Karpas-422 (cell line): ENCODE measurements at places on chromosomes 2 and 18.

- DNase-seq = peak; percentile 44
Observed at GRCh38 chr2:39377226-39377939, 59.7 kb downstream of the MAP4K3 start.

GRCh38 chr2:37080266-37080665 lies 3.9 kb downstream of the HEATR5B start:
- DNase-seq = no peak

DNA sequence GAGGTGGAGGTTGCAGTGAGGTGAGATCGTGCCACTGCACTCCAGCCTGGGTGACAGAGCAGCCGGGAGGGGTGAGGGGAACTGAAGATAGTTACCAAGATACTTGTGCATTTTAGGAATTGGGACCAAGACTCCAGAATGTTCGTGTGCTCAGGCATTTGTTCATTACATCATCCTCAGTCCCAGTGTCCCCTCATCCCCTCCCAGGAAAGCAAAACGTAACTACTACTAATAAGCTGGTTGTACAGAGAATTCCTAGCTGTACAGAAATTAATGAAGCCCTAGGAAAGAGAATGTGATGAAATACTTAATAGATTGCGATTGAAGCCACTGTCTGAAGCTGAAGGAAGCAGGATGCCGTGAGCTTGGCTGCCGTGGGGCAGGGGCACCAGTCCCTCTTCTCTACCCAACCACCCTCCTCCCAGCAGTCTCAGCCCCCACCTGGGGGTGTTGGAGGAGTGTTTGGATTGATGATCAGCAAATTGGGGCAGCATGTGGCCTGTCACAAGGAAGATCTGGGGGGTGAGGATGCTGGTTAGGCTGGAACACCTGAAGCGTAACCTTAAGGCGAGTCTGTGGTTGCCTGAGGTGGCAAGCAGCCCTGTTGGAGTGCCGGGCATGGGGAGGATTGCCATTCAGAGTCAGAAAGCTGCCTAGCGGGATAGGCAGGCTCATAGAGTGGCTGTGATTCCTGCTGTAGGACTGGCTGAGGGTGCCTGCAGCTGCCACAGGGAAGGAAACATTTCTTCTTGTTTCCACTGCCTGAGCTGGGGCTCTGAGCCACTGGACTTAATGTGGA lies 140.9 kb downstream of the SH3RF3 start:
- no peak for DNase-seq

DNA sequence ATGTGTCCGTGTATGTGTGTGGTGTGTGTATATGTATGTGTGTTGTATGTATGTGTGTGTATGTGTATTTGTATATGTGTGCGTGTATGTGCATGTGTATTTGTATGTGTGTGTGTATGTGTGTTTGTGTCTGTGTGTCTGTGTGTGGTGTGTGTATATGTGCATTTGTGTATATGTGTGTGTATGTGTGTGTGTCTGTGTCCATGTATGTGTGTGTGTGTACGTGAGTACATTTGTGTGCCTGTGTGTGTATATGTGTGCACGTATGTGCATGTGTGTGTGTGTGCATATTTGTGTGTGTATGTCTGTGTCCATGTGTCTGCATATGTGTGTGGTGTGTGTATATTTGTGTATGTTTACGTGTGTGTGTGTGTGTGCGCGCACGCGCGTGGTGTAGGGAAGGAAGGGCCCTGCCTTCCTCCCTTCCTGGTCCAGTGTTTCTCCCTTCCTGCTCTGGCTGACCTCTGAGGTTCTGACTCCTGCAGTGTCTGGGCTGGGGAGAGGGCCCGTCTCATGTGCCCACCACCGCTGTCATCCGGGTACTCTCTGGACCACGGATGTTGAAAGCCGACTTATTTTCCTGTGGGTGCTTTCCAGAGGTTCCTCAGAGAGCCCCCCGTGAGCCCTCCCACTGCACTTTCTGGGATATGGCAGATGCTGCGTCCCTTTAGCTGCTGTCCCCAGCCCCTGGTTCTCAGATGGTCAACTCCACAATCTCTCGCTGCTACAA lies 209.5 kb downstream of the DYSF start:
- DNase-seq = no peak

GRCh38 chr2:24022975-24023575 lies 13.2 kb downstream of the MFSD2B start:
- no peak for DNase-seq

DNA sequence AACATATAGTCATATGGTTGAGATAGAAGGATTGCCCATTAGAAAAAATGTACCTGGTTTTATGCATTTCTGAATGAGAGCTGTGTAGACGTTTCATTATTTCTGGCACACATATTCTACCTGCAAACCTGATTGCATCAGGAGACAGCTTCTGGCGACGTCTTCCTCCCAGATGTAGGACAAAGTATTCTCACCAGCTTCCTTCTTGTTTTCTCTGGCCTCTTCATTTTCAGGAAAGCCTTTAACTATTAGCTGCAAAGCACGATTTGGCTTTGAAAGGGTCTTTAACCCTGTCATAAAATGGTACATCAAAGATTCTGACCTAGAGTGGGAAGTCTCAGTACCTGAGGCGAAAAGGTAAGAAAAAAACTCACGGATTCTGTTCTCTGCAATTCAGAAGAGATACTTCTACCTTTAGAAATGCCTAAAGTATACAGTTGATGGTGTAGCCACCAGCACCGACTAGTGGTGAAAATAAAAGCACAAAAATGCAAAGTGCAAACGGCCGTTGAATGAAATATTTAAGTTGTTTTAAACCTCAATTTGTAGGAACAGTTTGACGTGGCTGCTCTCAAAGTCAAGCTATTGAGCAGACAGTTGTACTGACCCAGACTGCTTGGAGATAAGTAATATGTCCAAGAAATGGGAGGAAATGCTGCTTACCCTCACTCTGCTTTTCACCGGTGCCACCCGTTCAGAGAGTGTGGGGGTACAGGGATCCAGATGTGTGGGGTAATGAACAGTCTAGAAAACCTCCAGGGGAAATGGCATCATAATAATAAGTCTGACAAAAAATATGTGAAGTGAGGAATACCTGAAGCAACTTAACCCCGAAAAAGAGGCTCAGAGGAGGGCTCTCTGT lies 20.2 kb downstream of the IL18RAP start:
- peak; percentile 65 for DNase-seq

- no peak for DNase-seq
Observed at GRCh38 chr2:181698223-181698622, 17.9 kb upstream of the NEUROD1 start.

DNA sequence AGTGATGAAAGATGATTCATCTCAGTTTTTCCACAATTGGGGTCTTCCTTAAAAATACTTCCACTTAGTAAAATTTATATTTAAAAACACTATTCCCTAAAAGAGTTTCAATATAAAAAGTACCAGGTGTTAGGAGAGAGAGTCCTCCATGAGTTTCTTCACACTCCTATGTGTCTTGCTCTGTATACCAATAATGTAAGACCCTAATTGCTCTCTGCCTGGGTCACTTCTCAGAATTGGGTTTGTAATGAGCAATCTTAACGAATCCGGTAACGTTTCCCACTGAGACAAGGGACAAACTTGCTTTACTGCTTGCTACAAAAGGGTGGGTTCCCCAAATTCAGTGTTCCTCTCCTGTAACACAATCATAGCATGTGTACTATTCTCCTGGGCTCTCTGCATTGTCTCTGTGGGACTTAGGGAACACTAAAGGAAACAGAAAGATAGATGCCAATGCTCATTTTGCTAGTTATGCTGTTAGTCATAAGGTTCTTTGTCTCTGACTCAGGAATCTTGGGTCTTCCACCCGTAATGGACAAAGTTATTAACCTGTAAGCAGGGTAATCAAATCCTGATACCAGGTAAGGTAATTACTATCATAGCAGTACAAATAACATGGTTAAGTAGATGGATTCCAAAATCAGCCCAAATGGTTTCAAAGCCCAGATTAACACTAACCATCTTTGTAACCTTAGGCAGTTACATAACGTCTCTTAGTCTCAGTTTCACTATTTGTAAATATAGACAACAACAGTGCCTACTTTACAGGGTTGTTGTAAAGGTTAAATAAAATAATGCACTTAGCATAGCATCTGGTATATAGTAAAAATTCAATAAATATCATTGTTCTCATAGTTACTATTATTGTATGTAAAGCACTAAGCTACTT lies 46.3 kb downstream of the ITSN2 start:
- DNase-seq = no peak

DNA sequence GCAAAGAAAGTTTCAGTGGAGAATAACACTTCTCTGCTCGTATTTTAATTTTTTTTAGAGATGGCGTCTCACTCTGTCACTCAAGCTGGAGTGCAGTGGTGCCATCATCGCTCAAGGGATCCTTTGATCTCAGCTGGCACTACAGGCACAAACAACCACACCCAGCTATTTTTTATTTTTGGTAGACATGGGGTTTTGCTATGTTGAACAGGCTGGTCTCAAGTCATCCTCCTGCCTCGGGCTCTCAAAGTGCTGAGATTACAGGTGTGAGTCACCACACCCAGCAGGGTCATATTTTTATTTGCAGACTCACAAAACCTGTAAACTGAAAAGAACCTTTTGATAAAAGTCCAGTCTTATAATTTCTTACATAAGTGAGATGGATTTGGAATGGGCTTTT lies 2.6 kb downstream of the TRAK2 start:
- no peak for DNase-seq

DNA sequence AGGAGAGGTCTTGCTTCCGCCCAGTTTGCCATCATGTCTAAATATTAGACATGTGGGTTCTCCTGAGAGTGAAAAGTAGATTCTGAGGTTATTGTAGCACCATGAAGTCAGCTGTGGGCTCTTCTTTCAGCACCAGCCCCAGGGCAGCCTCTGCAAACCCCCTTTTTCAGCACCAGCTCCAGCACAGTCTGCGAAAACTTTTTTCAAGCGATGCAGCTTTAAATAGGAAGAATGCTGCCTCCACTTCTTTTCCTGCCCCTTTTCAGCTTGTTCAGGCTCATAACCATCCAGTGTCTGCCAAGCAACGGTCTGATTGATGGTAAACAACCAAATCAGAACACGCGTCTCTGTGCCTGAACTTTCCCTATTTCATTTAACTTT lies at the start of gene COL5A2:
COL5A2 (minus strand) TSS at position 192 of the 381 bp plus-strand sequence; CDS start at position 35, 157 bp downstream.
- DNase-seq = no peak

DNA sequence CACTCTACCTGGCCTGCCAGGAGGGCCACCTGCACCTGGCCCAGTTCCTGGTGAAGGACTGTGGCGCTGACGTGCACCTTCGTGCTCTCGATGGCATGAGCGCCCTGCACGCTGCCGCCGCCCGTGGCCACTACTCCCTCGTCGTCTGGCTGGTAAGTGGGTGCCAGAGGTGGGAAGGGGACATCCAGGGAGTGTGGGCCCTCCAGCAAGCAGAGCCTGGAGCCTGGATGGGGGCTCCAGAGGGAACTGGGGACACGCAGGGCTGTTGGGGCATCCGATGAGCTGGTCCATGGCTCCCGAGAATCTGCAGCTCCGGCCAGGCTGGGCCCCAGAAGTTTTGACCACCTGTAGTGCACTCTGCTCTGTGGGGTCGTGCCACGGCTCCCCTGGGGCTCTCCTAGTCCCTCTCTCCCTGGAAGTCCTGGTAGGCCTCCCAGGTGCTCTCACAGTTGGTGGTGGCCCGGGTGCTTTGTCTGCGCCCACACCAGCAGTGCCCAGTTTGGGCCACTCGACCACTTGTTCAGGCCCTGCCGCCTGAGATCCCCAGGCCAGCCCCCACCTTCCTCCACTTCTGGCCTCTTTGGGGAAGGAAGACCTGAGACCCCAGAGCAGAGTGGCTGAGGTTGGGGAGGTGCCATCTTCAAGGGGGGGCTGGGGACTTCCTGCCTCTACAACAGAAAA lies 4.7 kb downstream of the ESPNL start:
- no peak for DNase-seq

DNA sequence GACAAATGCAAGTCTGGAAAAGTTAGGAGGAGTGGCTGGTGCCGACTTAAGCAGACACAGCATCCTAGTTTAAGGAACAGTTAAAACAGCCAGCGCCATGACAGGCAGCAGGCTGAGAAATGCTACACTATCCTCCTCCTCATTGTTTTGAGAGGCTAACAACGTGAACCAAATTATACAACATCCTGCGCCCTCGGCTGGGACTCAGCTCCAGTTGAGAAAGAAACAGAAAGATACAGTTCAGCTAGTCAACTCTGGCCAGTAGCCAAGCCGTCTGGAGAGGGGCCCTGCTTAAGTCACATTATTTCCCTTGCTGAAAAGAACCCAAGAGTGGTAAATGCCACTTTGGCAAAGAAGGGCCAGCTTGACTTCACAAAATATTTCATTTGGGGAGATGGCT lies 90.2 kb downstream of the BCL11A start:
- no peak for DNase-seq

DNA sequence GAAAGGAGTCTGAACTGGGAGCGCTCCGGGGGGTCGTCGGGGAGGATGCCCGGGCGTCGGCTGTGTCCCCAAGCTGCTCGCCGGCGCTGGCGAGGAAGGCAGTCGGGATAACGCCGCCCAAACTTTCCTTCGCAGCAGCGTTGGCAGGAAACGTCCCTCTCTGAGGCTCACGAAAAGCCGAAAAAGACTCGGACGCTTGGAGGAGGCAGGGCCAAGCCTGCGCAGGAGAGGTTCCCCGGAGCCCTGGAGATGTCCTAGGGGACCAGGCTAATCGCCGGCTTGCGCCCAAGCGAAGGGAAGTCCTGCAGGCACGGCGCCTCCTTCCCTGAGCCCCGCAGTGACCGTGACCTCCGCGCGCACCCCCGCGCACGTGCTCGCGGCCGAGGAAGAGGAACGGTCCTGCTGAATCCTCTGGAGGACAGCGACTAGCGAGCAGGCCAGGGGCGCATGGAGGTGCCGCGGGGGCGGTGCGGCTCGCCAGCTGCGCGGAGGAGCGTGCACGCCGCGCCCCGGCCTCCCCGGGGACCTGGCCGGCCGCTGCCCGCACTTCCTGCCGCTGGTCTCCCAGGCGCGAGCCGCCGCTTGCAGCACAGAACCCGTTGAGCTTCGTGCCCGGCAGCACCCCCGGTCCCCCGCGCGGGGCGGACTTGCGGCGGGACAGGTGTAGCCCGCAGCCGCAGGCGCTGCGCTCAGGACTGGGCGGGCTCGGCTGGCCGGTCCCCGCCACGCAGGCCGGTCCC lies at the start of gene SH3RF3:
SH3RF3 (plus strand) TSS at position 590 of the 740 bp plus-strand sequence.
- no peak for DNase-seq

GRCh38 chr2:177363332-177363731 lies 29.2 kb upstream of the AGPS start:
- no peak for DNase-seq

DNA sequence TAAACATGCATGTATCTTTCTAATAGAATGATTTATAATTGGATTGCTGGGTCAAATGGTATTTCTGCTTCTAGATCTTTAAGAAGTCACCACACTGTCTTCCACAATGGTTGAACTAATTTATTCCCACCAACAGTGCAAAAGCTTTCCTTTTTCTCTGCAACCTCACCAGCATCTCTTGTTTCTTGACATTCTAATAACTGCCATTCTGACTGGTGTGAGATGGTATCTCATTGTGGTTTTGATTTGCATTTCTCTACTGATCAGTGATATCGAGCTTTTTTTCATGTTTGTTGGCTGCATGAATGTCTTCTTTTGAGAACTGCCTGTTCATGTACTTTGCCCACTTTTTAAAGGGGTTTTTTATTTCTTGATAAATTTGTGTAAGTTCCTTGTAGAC lies 182.5 kb downstream of the ANKRD44 start:
- no peak for DNase-seq
